Bronchial epithelial cell (primary cell): ENCODE measurements at places on chromosomes 1 and 21. TPM values are rescaled to one million over a fixed set of nuclear protein-coding genes. Genes with fewer than 3 reads are reported as not detected.
A peak's percentile ranks its signal among the peaks of the same experiment; 100 is the strongest.

- DNase-seq: no peak
These were observed 54.5 kb upstream of the MRPS6 start for GRCh38 chr21:34018910-34019309.

GRCh38 chr1:231724876-231725647 lies 98.5 kb downstream of the DISC1 start:
- DNase-seq: peak; percentile 53

Gene NBPF3
- total RNA-seq: 6.8 and 18.6 TPM in 2 replicates

Gene FCRL1
- not detected in 2 replicates for total RNA-seq
